ENCODE measurements at places on chromosomes 2 and 18. TPM values are rescaled to one million over a fixed set of nuclear protein-coding genes. Genes with fewer than 3 reads are reported as not detected.

- no peak for DNase-seq
- H3K27me3 ChIP-seq, result no peaks in the 10 kb centered on the region
- peaks cover 14% of the 10 kb centered on the region for H3K4me1 ChIP-seq
- no peak overlapping the region for H3K4me3 ChIP-seq
- no peak overlapping the region for H3K27ac ChIP-seq
Observed at GRCh38 chr2:85131116-85131515, 2.1 kb upstream of the TCF7L1 start.

GRCh38 chr2:165635532-165635931 is 158.5 kb downstream of the GALNT3 start:
- H3K4me3 ChIP-seq, result no peak overlapping the region
- H3K4me1 ChIP-seq, result no peaks in the 10 kb centered on the region
- H3K27me3 ChIP-seq, result no peaks in the 10 kb centered on the region
- DNase-seq, result no peak
- no peaks in the 10 kb centered on the region for H3K36me3 ChIP-seq

DNA sequence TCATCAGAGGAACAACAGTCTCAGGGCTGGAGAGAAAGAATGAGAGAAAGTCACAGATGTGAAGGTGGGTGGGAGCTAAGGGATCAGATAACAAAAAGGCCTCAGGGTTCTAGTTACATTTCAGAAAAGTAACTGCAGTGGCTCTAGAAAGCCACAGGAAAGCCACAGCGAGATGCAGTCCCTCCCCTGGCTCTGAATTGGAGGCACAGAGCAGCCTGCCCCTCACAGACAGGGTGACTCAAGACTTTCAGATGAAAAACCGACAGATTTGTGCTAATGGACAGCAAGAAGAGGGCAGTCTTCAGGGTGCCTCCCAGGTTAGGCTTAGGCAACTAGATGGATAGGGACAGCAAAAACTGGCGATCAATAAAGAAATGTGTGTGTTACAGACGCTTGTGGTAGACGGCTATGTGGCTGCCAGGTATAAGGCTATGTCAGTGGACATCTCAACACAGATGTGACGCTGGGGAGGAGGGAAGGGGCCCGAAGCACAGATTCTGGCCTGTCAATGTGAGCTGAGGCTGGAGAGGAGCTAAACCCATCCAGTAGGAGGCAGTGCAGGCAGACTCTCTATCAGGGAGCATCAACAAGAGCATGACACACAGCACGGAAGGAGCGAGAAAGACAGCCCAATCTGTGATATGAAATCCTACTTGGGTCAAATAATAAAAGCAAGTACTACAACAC is 26.2 kb downstream of the UNC50 start:
- H3K4me3 ChIP-seq, result no peak overlapping the region
- no peaks in the 10 kb centered on the region for H3K36me3 ChIP-seq
- no peak for DNase-seq

Gene MC2R
- total RNA-seq, result not detected

DNA sequence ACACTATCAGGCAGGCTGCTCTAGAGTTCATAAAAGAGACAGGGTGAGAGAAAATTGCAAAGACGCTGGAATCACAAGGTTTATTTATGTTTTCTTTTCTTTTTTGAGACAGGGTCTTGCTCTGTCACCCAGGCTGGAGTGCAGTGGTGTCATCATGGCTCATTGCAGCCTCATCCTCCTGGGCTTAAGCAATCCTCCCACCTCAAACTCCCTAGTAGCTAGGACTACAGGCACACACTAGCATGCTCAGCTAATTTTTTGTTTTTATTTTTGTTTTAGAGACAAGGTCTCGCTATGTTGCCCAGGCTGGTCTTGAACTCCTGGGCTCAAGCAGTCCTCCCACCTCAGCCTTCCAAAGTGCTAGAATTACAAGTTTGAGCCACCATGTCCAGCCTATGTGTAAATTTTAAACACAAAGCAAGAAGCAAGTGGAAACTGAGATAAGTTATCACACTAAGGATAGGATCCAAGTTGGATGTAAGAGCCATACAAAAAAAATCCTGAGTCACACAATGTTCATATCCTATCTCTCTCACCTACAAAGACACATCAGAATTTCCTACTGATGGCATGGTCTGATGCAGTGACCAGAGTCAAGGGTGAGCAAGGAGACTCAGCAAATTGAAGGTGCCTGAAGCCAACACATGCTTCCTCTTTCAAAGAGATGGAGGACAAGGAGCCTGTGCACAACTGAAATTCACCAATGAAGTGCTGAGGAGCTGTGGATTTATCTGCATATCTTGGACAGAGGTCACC is 31.4 kb downstream of the MYL12B start:
- no peaks in the 10 kb centered on the region for H3K4me1 ChIP-seq
- H3K27me3 ChIP-seq, result no peaks in the 10 kb centered on the region
- no peak overlapping the region for H3K4me3 ChIP-seq
- H3K27ac ChIP-seq, result no peak overlapping the region
- H3K36me3 ChIP-seq, result no peaks in the 10 kb centered on the region

- no peaks in the 10 kb centered on the region for H3K27me3 ChIP-seq
- no peaks in the 10 kb centered on the region for H3K4me1 ChIP-seq
- H3K4me3 ChIP-seq, result no peak overlapping the region
- 0 out of 2 replicates have a peak, but pooled peaks cover 4% of the 10 kb centered on the region for H3K36me3 ChIP-seq
- no peak for DNase-seq
Observed at GRCh38 chr2:233385489-233386044, 31.3 kb downstream of the DGKD start.

Gene LYPD1
- 75.9 TPM for total RNA-seq

Gene RAX
- not detected for total RNA-seq

GRCh38 chr2:234661849-234662248 is 165.0 kb upstream of the ARL4C start:
- no peaks in the 10 kb centered on the region for H3K27me3 ChIP-seq
- no peak overlapping the region for H3K27ac ChIP-seq
- DNase-seq, result peak; percentile 8
- H3K4me3 ChIP-seq, result no peak overlapping the region

GRCh38 chr2:30915486-30915885 is 108.2 kb upstream of the CAPN13 start:
- H3K4me1 ChIP-seq, result no peaks in the 10 kb centered on the region
- no peak for DNase-seq
- H3K4me3 ChIP-seq, result no peak overlapping the region
- H3K27ac ChIP-seq, result no peak overlapping the region
- H3K27me3 ChIP-seq, result no peaks in the 10 kb centered on the region
- H3K36me3 ChIP-seq, result no peaks in the 10 kb centered on the region

DNA sequence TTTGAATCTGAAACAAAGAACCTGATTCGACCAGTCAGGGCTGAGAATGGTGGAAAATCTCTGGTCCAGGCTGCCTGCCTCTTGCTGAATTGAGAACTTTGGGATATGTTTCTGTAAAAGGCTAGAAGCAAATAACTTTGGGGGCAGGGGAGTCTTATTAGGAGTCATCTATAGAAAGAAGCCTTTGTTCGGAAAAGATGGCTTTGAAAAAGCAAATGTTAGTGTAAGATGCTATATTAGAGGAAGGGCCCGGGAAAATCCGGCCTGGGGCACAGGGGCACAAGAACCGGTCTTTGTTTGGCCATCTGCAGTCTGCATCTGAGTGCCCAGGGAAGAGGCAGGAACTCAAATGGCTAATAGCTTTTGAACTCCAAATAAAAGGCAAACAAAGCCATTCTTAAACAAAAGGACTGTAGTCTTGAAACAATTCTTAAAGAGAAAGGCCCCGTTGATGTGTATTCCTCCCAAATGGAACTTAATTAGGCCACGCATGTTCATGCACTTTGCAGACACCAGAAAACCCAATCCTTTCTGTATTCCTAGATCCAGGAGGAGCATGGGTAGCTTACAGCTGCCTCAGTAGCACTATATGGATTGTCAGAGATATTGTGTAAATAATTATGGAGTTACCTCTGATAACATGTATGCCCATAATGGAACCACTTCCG is 180.0 kb upstream of the ARL4C start:
- no peaks in the 10 kb centered on the region for H3K27me3 ChIP-seq
- peaks cover 91% of the 10 kb centered on the region for H3K4me1 ChIP-seq
- H3K36me3 ChIP-seq, result no peaks in the 10 kb centered on the region
- H3K27ac ChIP-seq, result peak overlapping the region; percentile 99
- H3K4me3 ChIP-seq, result no peak overlapping the region

- H3K36me3 ChIP-seq, result no peaks in the 10 kb centered on the region
- peaks cover 13% of the 10 kb centered on the region for H3K4me1 ChIP-seq
- peak overlapping the region; percentile 42 for H3K4me3 ChIP-seq
- DNase-seq, result no peak
Observed at GRCh38 chr18:80148326-80149199, 39.5 kb downstream of the ADNP2 start.

DNA sequence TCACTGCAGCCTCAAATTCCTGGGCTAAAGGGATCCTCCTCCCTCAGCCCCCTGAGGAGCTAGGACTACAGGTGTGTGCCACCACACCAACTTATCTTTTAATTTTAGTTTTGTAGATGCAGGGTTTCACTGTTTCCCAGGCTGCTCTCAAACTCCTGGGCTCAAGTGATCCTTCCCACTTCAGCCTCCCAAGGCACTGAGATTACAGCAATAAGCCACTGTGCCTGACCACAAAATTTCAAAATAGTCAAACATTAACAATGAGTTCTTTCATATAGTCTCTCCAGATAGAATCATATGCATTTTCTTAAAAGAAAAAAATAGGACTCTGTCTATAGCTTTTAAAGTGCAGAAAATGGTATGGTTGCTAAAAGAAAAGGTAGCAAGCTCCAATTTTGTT is 24.9 kb upstream of the PID1 start:
- H3K4me1 ChIP-seq, result no peaks in the 10 kb centered on the region
- no peaks in the 10 kb centered on the region for H3K27me3 ChIP-seq
- DNase-seq, result no peak
- H3K36me3 ChIP-seq, result no peaks in the 10 kb centered on the region

DNA sequence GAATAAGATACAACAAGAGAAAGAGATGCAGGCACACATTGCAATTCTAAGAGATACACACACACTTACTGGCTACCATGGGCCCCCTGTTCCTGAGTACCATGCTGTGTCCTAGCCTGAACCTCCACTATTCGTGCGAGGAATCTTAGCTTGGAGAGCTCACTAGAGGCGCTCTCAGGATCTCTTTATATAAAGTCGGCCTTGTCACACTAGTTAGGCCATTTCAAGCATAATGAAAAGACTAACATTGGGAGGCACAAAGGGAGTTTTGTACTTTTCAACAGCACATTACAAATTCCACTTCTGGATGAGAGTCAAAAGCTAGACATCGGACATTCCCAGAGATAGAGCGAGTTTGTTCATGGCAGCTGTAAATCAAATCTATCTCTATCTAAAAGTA is 365.2 kb downstream of the DSEL start:
- H3K36me3 ChIP-seq, result no peaks in the 10 kb centered on the region
- no peaks in the 10 kb centered on the region for H3K27me3 ChIP-seq
- H3K4me3 ChIP-seq, result no peak overlapping the region
- no peak for DNase-seq
- H3K4me1 ChIP-seq, result no peaks in the 10 kb centered on the region

- no peaks in the 10 kb centered on the region for H3K36me3 ChIP-seq
- no peak overlapping the region for H3K4me3 ChIP-seq
- no peak for DNase-seq
- H3K4me1 ChIP-seq, result peaks cover 7% of the 10 kb centered on the region
- H3K27me3 ChIP-seq, result no peaks in the 10 kb centered on the region
Observed at GRCh38 chr2:174259981-174260380, 11.6 kb upstream of the OLA1 start.

- no peaks in the 10 kb centered on the region for H3K27me3 ChIP-seq
- no peak for DNase-seq
Observed at GRCh38 chr2:223047260-223047761, 4.7 kb upstream of the KCNE4 start.

DNA sequence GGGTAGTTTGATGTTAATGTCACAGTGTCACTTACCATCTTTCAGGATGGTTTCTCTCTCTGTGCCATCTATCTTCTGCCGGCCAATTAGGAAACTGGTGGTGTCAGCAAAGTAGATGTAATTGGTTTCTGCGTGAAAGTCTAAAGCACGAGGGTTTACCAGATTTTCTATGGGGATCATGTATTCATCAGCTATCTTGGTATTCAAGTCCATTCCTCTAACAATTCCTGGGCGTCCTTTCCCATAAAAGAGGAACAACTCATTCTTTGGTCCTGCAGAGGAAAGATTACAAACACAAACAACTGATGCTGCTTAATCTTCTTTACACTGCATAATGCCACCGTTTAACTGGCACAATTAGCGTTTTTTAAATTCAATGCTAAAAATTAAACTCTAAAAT is 1081.9 kb downstream of the LRP1B start:
- H3K27me3 ChIP-seq, result no peaks in the 10 kb centered on the region
- H3K4me1 ChIP-seq, result no peaks in the 10 kb centered on the region
- H3K4me3 ChIP-seq, result no peak overlapping the region
- H3K27ac ChIP-seq, result no peak overlapping the region
